ENCODE measurements at places on chromosomes 3 and 15.

- no peak for DNase-seq
Measured at GRCh38 chr3:62923066-62923465, 47.9 kb upstream of the CADPS start.

GRCh38 chr3:25396251-25396650, 31.8 kb upstream of the RARB start:
- DNase-seq = no peak

- no peak for DNase-seq
Measured at GRCh38 chr3:128340198-128340903, 126.3 kb downstream of the DNAJB8 start.

GRCh38 chr3:66423791-66424190, 77.0 kb downstream of the LRIG1 start:
- DNase-seq = no peak

DNA sequence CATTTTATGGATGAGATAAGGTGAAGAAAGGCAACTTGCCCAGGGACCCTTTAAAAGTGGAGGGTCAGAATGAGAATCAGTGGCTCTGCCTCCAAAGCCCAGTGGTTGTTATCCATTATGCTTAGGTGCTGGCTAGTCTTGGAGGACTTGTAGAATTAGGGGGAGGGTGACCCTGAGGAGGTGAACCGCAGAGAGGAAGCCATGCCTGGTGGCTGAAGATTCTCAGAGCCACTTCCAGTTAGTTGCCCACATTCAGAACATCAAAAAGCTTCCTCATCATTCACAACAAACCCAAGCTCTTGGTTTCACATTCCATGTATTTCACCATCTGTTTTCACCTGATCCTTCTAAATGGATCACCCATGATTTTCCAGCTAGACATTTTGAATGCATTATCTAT, 11.2 kb downstream of the EBLN2 start:
- DNase-seq = no peak

GRCh38 chr3:195238081-195238571, 32.8 kb downstream of the XXYLT1 start:
- DNase-seq = no peak
